ENCODE measurements at places on chromosomes 5 and 9.

DNA sequence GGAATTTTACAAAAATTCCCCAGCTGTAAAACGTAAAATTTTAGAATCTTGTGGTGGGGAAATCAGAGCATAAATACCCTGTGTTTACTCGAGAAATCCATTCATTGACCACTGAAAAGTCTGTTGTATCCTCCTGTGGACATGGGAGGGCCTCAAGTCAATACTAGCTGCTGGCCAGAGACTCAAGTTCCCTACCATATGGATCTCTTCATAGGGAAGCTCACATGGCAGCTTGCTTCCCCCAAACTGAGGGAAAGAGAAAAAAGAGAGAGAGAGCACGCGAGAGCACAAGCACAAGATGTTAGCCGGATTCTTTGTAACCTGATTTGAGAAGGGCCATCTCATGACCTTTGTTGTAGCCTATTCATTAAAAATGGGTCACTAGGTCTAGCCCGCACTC, 591.9 kb downstream of the LRRC70 start:
- no peak overlapping the region for H3K4me3 ChIP-seq
- no peaks in the 10 kb centered on the region for H3K36me3 ChIP-seq
- H3K27ac ChIP-seq, result no peak overlapping the region
- no peaks in the 10 kb centered on the region for H3K27me3 ChIP-seq
- no peak for DNase-seq

DNA sequence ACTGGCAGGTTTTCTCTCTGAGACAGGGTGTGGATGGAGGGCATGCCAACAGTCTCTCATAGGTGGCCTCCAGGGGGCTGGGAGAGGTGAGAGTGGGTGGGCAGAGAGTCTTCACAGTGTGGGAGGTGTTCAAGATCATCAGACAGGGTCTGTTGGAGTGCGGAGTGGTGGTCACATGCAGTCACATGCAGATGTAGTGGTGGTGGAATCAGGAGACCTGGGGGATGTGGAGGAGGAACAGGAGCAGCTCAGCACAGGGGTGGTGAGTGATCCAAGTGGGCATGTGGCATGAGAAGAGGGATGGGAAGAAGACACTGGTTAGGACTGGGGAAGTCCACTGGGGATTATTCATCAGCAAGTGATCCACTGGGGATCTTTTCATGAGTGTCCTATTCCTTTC, 5.8 kb downstream of the GM2A start:
- H3K4me1 ChIP-seq, result peaks cover 68% of the 10 kb centered on the region
- H3K4me3 ChIP-seq, result no peak overlapping the region
- peaks cover 6% of the 10 kb centered on the region for H3K36me3 ChIP-seq
- H3K27me3 ChIP-seq, result no peaks in the 10 kb centered on the region
- peak overlapping the region; percentile 90 for H3K27ac ChIP-seq
- no peak for DNase-seq

- peaks cover 7% of the 10 kb centered on the region for H3K27me3 ChIP-seq
- H3K27ac ChIP-seq, result no peak overlapping the region
- no peak overlapping the region for H3K4me3 ChIP-seq
- H3K36me3 ChIP-seq, result no peaks in the 10 kb centered on the region
- DNase-seq, result no peak
Measured at GRCh38 chr5:153970496-153970895, 68.2 kb downstream of the FAM114A2 start.

- no peaks in the 10 kb centered on the region for H3K36me3 ChIP-seq
- H3K27ac ChIP-seq, result no peak overlapping the region
- no peak for DNase-seq
- no peak overlapping the region for H3K4me3 ChIP-seq
- H3K27me3 ChIP-seq, result no peaks in the 10 kb centered on the region
Measured at GRCh38 chr5:103245761-103246160, 12.8 kb upstream of the MACIR start.

- H3K4me3 ChIP-seq, result no peak overlapping the region
- H3K27me3 ChIP-seq, result 0 out of 2 replicates have a peak, but pooled peaks cover under 1% of the 10 kb centered on the region
- no peak for DNase-seq
- no peaks in the 10 kb centered on the region for H3K36me3 ChIP-seq
- H3K27ac ChIP-seq, result no peak overlapping the region
- H3K4me1 ChIP-seq, result no peaks in the 10 kb centered on the region
Measured at GRCh38 chr5:178524093-178524882, 65.9 kb downstream of the COL23A1 start.

DNA sequence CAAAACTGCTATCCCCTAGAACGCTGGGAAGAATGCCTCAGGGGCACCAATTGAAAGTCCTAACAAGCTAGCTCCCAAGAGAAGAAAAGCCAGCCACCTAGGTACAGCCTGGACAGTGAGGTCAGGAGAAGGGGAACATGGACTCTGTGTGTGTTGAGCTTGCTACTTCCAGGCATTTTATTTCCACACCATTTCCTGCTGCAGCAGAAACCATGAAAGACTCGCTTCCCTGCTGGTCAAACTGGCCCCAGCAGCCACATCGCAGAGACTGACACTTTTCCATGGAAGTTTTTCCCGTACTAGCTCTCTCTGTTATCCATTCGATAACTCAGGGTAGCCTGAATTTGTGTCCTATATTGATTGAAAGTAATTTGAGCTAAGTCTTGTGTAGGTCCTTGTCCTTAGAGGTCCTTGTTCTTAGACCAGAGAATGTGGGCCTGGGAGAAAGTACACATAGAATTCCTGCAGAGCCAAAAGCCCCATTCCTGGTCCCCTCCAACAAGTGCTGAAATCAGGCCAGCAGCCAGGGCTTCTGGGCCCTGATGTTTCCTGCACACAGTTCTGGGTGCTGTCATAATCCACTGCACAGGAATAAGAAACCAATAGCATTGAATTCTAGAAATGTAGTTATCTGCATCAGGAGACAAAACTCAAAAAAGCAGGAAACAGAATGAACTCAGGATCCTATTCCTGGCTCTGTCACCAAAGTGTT, 96.6 kb downstream of the BRINP1 start:
- no peaks in the 10 kb centered on the region for H3K36me3 ChIP-seq
- no peak overlapping the region for H3K4me3 ChIP-seq
- no peak for DNase-seq
- no peaks in the 10 kb centered on the region for H3K4me1 ChIP-seq

- H3K4me3 ChIP-seq, result no peak overlapping the region
- peaks cover 15% of the 10 kb centered on the region for H3K36me3 ChIP-seq
- no peaks in the 10 kb centered on the region for H3K27me3 ChIP-seq
- no peaks in the 10 kb centered on the region for H3K4me1 ChIP-seq
Measured at GRCh38 chr9:136927343-136928271, 16.9 kb downstream of the FBXW5 start.

- H3K4me3 ChIP-seq, result no peak overlapping the region
- DNase-seq, result no peak
- H3K27ac ChIP-seq, result no peak overlapping the region
- H3K4me1 ChIP-seq, result no peaks in the 10 kb centered on the region
- no peaks in the 10 kb centered on the region for H3K27me3 ChIP-seq
Measured at GRCh38 chr5:117759849-117760499, 1185.4 kb upstream of the SEMA6A start.

DNA sequence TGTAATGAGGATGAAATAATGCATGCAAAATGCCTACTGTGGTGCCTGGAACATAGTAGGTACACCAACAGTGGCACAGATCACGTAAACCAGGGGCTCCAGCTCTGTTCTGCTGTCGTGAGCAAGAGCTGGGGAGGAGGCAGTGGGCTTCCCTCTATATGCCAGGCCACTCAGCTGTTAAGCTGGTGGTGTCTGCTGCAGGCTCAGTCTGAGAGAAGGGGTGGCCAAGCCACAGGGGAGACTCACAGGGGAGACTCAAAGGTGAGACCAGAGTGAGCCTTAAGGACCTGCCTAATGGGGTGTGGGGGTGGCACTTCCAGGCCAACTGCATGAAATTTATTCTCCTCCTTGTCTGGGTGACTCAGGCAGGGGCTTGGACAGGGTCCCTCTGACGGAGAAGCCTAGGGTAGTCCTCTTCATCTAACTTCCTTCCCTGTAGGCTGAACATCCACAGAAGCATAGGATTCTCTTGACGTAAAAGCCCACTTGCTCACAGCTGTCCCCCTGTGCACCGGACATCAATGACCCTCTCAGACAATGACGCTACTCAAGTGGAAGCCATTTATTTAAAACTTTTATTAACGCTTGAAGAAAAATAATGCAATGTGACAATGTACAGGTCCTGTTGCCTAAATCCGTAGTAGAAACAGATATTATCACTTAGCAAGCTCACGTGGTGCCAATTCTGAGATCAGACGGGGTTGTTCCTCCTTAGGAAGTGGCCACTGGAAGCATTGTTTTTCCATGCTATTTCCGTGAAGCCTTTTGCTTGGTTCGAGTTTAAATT, 13.9 kb downstream of the STC2 start:
- no peaks in the 10 kb centered on the region for H3K27me3 ChIP-seq
- no peak for DNase-seq
- H3K36me3 ChIP-seq, result peaks cover 26% of the 10 kb centered on the region
- no peak overlapping the region for H3K4me3 ChIP-seq
- H3K27ac ChIP-seq, result no peak overlapping the region

GRCh38 chr5:14410394-14411201, 171.0 kb upstream of the OTULINL start:
- H3K27ac ChIP-seq, result no peak overlapping the region
- no peak for DNase-seq
- H3K4me3 ChIP-seq, result no peak overlapping the region
- H3K27me3 ChIP-seq, result no peaks in the 10 kb centered on the region
- H3K36me3 ChIP-seq, result peaks cover 79% of the 10 kb centered on the region
- H3K4me1 ChIP-seq, result peaks cover 21% of the 10 kb centered on the region
